Skin of body (tissue), 3 donors: ENCODE measurements at places on chromosomes 4 and X.

DNA sequence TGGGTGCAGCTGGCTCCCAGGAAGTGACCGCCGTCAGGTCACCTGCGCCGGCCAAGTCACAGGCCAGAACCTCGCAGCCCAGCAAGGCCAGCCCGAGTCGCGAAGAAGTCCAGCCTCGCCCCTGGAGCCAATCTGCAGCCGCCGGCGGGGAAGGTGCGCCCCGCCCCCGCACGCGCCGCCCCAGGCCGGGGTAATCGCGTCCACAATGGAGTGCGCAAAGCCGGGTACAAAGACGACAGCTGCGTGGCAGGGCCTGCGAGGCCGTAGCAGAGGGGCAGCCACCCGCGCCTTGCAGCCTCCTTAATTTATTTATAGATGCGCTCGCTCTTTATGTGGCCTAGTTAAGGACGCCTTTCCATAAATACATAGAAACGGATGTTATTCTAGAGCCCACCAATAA, 139.4 kb upstream of the CPEB2 start:
- no peak for DNase-seq

GRCh38 chr4:101865501-101866062, 75.1 kb downstream of the BANK1 start:
- no peak for DNase-seq

DNA sequence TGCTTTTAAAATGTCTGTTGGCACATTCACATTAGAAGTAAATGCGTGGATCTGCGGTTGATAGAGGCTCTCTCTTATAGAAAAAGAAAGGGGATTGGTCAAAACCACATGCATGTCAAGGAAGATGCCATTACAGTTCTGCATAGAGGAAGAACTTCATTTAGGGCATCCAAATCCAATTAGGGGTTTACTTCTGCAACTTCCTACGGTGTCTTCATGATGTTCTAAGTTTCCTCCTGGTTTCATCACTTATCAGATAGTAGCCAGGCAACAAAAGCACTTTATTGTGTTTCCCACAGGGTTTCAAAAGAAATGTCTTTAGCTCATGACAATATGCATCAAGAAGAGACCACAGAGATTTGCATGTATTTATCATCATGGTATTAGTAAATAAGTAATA, 136.0 kb upstream of the HPGD start:
- DNase-seq, result no peak

GRCh38 chr4:82481506-82481840, 51.1 kb downstream of the ENOPH1 start:
- DNase-seq, result no peak

DNA sequence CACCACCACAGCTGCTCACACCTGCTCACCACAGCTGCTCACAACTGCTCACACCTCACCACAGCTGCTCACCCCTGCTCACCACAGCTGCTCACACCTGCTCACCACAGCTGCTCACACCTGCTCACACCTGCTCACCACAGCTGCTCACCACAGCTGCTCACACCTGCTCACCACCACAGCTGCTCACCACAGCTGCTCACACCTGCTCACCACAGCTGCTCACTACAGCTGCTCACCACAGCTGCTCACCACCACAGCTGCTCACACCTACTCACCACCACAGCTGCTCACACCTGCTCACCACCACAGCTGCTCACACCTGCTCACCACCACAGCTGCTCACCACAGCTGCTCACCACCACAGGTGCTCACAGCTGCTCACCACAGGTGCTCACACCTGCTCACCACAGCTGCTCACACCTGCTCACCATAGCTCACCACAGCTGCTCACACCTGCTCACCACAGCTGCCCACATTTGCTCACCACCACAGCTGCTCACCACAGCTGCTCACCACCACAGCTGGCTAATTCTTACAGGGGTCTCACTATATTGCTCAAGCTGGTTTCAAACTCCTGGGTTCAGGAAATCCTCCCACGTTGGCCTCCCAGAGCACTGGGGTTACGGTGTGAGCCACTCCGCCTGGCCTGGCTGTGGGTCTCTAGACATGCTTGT, 30.4 kb upstream of the CPLX1 start:
- DNase-seq, result no peak

DNA sequence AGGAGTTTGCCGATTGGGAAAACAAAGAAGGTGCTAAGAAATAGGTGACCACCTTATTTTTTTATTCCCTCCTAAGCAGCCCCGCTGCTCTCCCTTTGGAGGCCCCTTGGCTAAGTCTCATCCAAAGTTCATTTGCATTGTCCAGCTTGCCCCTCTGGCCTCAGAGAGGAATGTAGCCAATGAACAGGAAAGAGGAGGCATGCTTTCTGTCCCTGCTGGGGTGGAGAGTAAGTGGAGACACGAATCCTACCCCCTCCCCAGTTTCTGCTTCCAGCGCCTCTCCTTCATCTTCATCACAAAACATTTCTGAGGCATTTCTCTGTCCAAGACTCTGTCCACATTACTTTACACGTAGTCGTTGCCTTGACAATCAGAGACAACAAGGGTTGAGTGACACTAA, 38.7 kb downstream of the NLGN3 start:
- DNase-seq, result no peak

DNA sequence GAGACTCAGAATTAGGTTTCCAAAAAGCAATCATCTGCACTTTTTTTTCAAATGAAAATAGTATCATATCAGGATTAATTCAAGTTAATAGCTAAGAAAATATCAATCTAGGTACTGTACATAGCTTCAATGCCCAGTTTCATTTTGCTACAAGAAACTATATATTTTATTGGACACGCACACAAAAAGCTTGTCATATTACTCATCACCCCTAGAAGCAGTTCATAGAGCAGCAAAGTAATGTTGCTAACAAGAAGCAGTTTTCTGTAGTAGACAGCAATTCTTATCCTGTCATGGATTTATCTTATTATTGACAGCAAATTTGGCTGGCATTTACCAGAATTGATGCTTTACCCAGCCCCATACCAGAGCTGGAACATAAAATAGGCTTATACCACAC, 52.3 kb upstream of the LSM6 start:
- DNase-seq, result no peak

DNA sequence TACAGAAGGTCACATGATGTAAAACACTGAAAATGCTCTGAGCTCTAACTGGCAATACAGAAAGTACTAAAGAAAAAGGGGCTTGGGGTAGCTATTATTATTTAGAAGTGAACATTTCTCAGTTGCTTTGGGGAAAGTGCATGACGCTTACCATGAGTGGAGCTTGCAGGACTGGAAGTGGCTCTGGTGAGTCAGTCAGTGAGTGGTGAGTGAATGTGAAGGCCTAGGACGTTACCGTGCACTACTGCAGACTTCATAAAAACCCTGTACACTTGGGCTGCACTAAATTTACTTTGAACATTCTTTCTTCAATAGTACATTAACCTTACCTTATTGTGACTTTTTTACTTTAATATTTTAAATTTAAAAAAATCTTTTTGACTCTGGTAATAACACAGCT, 89.3 kb upstream of the ENPP6 start:
- no peak for DNase-seq

DNA sequence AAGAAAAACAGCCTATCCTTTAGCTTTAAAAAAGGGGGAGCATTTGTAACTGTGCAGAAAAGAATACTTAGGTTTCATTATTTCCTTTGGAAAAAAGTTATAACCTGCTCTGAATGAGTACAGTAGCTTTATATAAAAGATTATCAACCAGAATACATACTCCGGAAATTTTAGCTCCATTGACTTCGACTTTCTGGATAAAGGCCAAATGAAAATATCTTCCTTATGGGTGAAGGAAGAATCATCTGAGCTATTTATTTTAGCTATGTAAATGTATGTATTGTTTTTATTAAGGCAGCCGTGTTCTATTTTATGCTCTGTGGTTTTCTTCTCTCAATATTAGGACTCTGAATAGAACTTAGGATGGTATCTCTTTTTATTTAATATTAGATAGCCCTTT, 69.0 kb upstream of the ETNPPL start:
- DNase-seq, result no peak

GRCh38 chr4:100935090-100935489, 412.2 kb downstream of the PPP3CA start:
- no peak for DNase-seq

GRCh38 chrX:101759000-101759399, 99.3 kb upstream of the ARMCX2 start:
- peak; percentile 0 for DNase-seq

DNA sequence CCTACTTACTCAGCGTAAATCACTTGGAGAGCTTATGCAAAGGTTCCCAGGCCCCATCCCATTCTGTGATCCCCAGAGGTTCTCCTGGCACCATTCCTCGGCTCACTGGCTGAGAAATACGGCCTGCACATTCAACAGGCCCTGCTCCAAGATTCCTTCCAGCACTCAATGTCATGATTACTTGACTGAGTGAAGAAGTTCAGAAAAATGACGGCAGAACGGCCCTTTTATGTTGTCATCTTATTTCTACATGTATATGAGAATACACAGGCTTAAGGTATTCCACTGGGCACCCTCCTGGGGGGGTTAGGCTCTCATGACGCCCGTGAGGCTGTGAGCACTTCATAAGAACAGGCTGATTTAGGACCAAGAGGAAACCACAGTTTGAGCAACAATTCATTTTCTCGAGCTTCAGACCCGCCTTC, 190.6 kb downstream of the NSUN7 start:
- DNase-seq, result peak; percentile 83

GRCh38 chrX:136147315-136147901, at the start of gene FHL1:
TSS of gene FHL1 (plus strand) at chrX:136147533.
- DNase-seq, result no peak

DNA sequence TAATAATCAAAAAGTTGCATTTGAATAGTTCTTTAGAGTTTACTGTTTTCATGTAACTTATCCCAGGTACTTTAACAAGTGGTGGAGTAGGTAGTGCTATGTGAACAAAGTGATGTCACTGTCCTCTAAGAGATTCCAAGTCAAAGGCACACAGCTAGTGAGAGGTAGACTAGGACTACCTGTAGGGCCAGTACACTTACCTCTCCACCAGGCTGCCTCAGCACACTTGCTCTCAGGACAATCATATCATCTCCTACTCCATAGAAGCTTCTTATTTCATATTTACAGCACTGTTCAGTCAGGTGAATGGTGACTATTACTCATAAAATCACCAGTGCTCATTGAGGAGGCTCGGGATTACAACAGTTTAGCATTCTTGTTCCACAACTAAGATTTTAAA, 173.0 kb upstream of the EMCN start:
- no peak for DNase-seq

DNA sequence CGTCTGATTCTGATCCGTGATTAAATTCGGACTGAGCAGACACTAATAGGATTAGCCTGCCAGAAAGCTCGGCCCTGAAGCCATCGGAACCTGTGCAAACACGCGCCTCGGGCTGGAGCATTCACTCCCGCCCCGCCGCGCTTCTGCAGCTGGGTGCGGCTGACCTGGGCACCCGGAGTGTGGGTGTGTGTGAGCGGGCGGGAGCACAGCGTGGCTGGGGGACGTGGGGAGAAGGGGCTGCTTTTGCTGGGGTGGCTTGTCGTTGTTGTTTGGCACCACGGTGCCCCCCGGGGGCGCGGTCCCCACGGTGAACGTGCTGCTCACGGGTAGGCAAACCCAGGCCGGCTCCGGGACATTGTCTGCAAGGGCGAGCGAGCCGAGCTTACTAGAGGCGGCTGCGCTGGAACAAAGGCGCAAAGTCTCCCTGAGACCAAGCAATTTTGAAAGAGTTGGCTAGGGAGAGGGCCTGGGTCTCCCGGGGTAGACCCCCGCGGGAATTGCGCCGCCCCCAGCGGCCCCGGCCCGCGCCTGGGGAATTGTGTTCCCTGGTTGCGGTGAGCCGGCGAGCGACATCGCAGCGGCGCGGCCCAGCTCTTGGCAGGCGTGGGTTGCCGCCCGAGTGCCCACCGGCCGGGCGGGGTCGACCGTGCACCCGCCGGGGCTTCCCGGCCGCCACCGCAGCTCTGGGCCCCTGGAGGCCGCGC, 1.4 kb downstream of the MAMLD1 start:
- no peak for DNase-seq

- no peak for DNase-seq
Measured at GRCh38 chrX:153596981-153597750, 1.8 kb downstream of the CCNQ start.

DNA sequence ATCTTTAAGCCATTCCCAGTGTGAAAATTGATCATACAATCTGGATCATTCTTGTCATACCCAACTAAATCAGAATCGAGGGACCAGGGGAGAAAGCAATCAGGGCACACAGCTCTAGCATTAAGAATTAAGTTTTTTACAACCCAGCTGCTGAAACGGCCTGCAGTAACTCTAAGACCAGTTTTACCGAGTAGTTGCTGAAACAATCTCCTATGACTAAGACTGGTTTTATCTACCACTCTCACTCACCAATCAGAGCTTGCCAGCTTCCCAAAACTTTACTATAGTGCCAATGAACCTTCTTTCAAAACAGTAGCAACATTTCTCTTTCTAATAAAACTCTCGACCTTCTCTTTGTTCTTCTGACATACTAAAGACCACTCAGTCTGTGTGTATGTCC, 2.8 kb upstream of the SAP30 start:
- DNase-seq, result no peak

DNA sequence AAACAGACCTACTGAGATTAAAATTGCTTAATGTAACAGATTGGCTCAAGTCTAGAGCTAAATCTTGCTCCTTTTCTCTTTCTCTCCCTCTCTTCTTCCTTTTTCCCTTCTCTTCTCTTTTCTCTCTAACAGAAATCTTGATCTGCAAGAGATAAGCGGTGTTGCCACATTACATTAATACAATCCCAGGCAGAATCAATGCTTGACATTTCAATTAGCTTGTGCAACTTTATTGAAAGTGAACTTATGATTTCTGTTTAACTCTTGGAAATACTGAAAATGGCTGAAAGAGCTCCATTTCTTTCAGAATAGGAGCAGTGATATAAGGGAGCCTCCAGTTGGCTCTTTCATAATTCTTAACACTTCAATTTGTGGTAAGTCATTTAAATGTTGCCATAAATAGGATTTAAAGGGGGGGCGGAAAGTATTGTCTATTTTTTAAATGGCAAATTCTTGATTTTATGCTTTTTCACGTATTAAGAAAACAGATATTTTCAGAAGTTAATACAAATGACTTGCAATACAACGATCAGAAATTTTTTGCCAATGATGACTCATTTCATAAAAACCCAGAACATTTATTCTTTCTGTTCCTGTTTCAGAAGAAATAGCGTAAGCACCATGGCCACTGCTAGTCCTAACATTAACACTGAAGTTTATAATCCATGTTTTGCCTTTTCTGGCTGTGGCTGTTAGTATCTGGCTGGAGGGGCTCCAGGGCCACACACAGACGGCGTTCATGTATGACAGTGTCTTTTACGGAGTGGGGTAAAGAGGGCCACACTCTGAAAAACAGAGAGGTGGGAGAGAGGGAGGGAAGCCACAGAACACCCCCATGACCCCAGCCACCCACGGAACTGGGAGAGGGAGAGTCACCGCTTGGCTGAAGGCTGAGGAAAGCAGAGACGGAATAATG, 115.7 kb upstream of the FAT1 start:
- DNase-seq, result no peak

DNA sequence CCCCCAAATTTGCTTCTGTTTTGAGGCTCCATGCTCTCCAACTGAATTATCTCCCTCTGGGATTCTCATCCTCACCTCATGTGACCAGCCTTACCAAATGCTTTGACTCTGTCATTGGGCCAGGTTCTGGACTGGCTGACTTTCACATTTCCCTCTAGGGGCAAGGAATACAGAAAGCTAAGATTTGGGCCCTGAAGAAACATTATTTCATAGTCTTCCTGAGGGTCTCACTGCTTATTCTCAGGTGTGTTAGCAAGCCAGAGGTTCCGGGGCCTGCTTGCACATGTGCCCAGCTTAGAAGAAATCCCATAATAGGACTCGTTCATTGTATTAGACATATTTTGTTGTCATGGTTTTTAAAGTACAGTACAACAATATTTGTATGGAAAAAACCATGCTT, 62.6 kb upstream of the TEX13D start:
- DNase-seq, result no peak
